Naive B cell (primary cell): ENCODE measurements at places on chromosomes 3 and 15. TPM values are rescaled to one million over a fixed set of nuclear protein-coding genes. Genes with fewer than 3 reads are reported as not detected.

DNA sequence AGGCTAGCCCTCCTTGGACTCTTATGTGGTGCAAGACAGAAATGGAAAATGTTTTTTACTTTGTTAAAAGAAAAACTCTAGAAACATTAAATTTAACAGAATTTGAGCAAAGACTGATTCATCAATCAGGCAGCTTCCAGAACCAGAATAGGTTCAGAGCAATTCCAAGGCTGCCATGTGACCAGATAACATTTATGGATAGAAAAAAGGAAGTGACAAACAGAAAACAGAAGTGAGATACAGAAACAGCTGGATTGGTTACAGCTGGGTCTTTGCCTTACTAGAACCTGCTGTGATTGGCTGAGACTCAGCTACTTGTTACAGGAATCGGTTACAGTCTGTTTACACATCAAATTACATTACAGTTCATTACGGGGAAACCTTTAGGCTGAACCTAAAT lies 22.5 kb upstream of the OTOL1 start:
- no peaks in the 10 kb centered on the region for H3K36me3 ChIP-seq
- no peak overlapping the region for H3K4me3 ChIP-seq
- no peak overlapping the region for H3K27ac ChIP-seq
- no peak for DNase-seq
- no peaks in the 10 kb centered on the region for H3K4me1 ChIP-seq

The ALDH1A2 gene
- not detected for polyA plus RNA-seq

GRCh38 chr3:53016236-53016635 lies 29.6 kb downstream of the SFMBT1 start:
- no peak for DNase-seq
- H3K27me3 ChIP-seq = no peaks in the 10 kb centered on the region
- H3K36me3 ChIP-seq = no peaks in the 10 kb centered on the region
- H3K4me1 ChIP-seq = peaks cover 50% of the 10 kb centered on the region
- no peak overlapping the region for H3K27ac ChIP-seq

DNA sequence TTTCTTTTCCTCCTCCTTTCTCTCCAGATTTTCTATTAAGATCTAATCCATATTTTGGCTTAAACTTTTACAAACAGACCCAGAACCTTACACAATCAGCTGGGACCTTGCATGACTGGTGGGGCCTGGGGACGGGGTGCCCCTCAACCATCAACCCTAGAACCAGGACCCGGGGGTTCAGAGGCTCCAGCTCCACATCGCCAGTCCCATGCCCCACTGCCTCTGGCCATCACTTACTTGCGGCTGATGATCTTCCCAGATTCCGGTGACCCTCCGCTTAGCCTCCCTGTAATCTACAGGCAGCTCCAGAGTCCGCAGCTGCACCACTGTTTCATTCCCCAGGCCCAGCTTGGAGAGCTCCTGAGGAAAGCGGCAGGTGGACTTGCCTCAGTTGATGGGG lies 36.8 kb downstream of the PGPEP1L start:
- DNase-seq = no peak
- peaks cover 8% of the 10 kb centered on the region for H3K27me3 ChIP-seq
- no peak overlapping the region for H3K4me3 ChIP-seq
- H3K4me1 ChIP-seq = no peaks in the 10 kb centered on the region
- no peak overlapping the region for H3K27ac ChIP-seq

DNA sequence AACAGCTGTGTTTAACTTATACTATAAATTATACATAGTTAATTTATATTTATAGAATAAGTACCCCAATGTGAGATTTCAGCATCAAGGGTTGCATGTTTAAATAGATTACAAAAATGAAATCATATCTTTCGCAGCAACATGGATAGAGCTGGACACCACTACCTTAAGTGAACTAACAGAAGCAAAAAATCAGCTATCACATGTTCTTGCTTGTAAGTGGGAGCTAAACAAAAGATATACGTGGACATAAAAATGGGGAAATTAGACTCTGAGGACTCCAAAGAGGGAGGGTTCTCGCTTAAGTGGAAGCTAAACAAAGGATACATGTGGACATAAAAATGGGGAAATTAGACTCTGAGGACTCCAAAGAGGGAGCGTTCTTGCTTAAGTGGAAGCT lies 626.5 kb upstream of the DPPA4 start:
- H3K4me3 ChIP-seq = no peak overlapping the region
- H3K27ac ChIP-seq = no peak overlapping the region
- DNase-seq = no peak
- no peaks in the 10 kb centered on the region for H3K27me3 ChIP-seq
- H3K4me1 ChIP-seq = no peaks in the 10 kb centered on the region
- H3K36me3 ChIP-seq = no peaks in the 10 kb centered on the region

DNA sequence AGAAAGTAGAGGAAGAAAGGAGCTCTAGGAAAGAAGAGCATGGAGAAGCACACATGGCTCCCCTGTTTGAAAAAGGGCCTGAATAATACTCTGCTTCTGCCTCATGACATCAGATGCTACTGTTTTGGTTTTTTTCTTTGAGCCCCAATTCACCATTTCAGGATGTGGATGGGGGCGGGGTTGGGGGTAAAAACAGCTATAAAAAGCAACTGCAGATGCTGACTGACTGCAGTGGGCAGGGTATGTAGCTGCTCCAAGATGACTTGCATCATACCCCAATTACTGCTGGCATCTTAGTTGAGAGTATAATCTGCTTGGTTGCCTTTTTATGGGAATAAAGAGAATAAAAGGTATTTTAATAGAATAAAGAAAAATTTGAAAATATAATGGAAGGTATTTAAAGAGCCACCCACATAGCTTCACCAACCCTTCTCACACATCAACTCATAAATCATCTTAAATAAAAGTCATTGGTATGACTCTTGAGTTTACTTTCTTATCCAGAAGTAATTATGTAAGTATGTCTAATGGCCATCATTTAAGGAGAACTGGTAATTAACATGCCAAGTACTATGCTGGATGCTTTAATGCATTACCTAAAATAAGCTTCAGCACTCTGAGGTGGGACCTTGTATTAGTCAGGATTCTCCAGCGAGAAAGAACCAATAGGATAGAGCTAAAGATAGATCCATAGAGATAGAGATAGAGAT lies 36.4 kb upstream of the TMEM45A start:
- no peak overlapping the region for H3K4me3 ChIP-seq
- H3K27me3 ChIP-seq = peaks cover 10% of the 10 kb centered on the region
- H3K27ac ChIP-seq = no peak overlapping the region
- no peak for DNase-seq
- no peaks in the 10 kb centered on the region for H3K4me1 ChIP-seq

DNA sequence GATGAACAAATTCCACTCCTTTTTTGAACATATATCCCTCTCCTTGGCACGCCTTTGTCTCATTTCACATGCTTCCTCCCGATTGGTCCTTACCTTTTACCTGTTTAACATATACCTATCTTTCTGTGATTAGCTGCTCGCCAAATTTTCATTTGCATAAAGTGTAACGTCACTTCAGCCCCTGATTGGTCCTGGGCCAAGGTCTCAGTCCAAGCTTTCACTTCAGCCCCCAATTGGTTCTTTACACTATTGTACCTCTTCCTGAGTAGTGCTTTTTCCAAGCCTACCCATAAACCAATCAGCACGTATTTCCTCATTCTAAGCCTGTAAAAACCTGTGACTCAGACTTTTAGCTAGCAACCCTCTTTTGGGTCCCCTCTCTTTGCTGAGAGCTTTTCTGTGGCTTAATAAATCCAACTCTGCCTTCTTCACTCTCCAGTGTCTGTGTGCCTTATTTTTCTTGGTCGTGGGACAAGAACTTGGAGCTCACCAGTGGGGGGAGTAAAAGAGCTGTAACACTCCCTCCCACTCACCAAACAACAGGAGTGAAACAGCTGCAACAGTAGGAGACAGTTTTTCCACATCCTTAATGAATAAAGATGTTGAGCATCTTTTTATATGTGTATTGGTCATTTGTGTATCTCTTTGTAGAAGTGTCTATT lies 584 bp upstream of the XCR1 start:
- H3K27me3 ChIP-seq = no peaks in the 10 kb centered on the region
- H3K4me3 ChIP-seq = no peak overlapping the region
- peaks cover 5% of the 10 kb centered on the region for H3K36me3 ChIP-seq
- H3K4me1 ChIP-seq = peaks cover 10% of the 10 kb centered on the region

The CLRN1 gene
- polyA plus RNA-seq = not detected

The WDR73 gene
- polyA plus RNA-seq = 19.7 TPM

DNA sequence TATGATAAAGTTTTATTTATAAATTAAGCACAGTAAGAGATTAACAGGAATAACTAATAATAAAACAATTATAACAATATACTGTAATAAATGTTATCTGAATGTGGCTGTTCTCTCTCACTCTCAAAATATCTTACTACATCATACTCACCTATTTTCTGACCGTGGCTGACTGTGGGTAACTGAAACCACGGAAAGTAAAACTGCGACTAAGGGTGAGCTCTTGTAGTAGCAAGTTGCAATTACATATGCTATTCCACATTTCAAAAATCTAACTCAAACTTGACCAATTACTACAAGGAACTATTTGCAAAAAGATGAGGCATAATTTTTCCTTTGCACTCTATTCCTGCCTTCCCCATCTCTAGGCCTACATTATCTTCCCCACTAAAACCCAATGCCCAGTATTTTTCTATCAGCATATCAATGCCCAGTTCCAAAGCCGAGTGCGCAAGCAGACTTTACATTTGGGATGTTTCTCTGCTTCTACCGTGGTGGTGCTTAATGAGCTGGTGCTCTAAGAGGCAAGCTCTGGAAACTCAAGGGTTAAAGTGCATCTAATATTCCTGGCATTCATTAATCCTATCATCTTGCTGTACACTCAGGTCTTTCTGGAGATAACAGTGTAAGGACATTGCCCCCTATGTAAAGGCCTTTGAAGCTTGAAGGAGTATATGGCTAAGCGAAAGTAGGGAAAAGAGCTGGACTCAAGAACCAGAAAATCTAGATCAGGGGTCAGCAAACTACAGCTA lies 6.7 kb downstream of the PCYT1A start:
- no peak for DNase-seq
- no peak overlapping the region for H3K27ac ChIP-seq
- no peaks in the 10 kb centered on the region for H3K36me3 ChIP-seq

GRCh38 chr15:101232677-101233076 lies 19.2 kb downstream of the CHSY1 start:
- H3K4me1 ChIP-seq = peaks cover 15% of the 10 kb centered on the region
- DNase-seq = no peak
- no peaks in the 10 kb centered on the region for H3K27me3 ChIP-seq
- no peak overlapping the region for H3K27ac ChIP-seq

The SLC38A3 gene
- not detected for polyA plus RNA-seq

GRCh38 chr3:169759256-169759655 lies 5.6 kb downstream of the TERC start:
- DNase-seq = no peak
- no peak overlapping the region for H3K4me3 ChIP-seq
- peaks cover 20% of the 10 kb centered on the region for H3K4me1 ChIP-seq
- peaks cover 9% of the 10 kb centered on the region for H3K27me3 ChIP-seq

The RPSA gene
- 1,144 TPM for polyA plus RNA-seq

- no peak overlapping the region for H3K4me3 ChIP-seq
- H3K27me3 ChIP-seq = peaks cover 4% of the 10 kb centered on the region
- H3K36me3 ChIP-seq = no peaks in the 10 kb centered on the region
- peaks cover 5% of the 10 kb centered on the region for H3K4me1 ChIP-seq
- no peak overlapping the region for H3K27ac ChIP-seq
- no peak for DNase-seq
These were observed 38.4 kb downstream of the TLNRD1 start for GRCh38 chr15:81038975-81039607.

DNA sequence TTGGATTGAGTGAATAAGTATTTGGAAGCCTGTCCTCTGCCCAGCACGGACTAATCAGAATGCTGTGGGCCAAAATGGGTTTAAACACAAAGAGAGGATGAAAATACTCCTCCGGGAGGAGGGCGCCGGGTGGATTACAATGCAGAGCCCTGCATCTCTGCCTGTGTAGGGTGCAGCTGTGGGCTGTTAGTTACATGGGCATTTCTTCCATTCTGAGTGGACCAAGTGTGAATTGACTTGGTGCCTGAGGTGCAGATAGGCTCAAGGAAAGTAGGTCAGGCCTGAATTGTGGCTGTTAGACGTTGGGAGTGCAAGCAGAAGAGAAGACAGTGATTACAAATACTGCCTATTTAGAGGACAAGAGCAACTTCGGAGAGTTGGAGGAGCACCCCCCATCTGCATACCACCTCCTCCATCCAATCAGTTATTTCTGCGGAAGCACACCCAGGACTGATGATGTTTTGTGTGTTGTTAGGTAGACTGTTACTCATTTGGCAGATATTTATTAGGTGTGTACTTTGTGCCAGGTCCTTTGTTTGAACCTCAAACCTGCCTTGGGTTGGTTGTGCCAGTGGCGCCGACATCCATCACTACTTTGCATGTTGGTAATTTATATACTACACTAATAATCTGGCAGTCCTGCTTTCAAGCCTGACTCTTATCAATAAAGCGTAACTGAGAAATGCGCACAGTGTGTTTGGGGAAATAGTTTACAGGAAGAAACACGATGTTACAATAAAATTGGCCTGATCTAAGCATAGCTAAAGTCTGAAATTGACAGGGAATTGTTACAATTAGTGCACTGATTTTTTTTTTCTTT lies 33.0 kb downstream of the PTPRG start:
- H3K27me3 ChIP-seq = no peaks in the 10 kb centered on the region
- no peaks in the 10 kb centered on the region for H3K36me3 ChIP-seq
- no peak for DNase-seq

DNA sequence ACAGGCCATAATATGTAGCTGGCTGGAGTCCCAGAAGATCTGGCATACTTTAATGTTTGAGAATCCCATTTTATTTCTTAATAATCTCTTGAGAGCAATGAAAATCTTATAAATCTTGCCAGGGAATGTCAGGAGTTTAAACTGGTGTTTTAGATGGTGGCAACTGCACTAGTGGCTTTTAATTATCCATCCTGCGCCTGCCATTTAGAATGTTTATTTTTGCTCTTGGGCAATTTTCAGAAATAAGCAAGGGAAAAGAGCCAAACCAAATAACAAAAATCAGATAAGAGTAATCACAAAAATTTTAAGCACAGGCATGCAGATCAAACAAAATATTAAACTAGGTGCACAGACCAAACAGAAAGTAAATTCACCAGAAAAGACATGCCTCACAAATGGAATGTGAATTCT lies 41.9 kb upstream of the UBP1 start:
- no peak for DNase-seq
- no peaks in the 10 kb centered on the region for H3K4me1 ChIP-seq
- H3K36me3 ChIP-seq = peaks cover 3% of the 10 kb centered on the region
- no peak overlapping the region for H3K4me3 ChIP-seq

- H3K4me1 ChIP-seq = peaks cover 29% of the 10 kb centered on the region
- H3K4me3 ChIP-seq = no peak overlapping the region
- DNase-seq = no peak
- no peak overlapping the region for H3K27ac ChIP-seq
- H3K27me3 ChIP-seq = no peaks in the 10 kb centered on the region
These were observed 72.4 kb downstream of the LDHAL6B start for GRCh38 chr15:59279023-59279422.

- H3K27me3 ChIP-seq = no peaks in the 10 kb centered on the region
- no peak overlapping the region for H3K27ac ChIP-seq
- peaks cover 40% of the 10 kb centered on the region for H3K36me3 ChIP-seq
- peaks cover 7% of the 10 kb centered on the region for H3K4me1 ChIP-seq
- no peak for DNase-seq
These were observed 54.5 kb downstream of the MRPS25 start for GRCh38 chr3:15010664-15011063.

The KNG1 gene
- not detected for polyA plus RNA-seq

- no peak overlapping the region for H3K27ac ChIP-seq
- no peaks in the 10 kb centered on the region for H3K27me3 ChIP-seq
- peaks cover 30% of the 10 kb centered on the region for H3K4me1 ChIP-seq
- H3K36me3 ChIP-seq = peaks cover 15% of the 10 kb centered on the region
- DNase-seq = no peak
These were observed 69.5 kb downstream of the HERC1 start for GRCh38 chr15:63764124-63764803.
